ENCODE measurements at places on chromosomes 16 and 17. TPM values are rescaled to one million over a fixed set of nuclear protein-coding genes. Genes with fewer than 3 reads are reported as not detected.

GRCh38 chr17:3879591-3880417, 13.0 kb downstream of the CAMKK1 start:
- DNase-seq: peak; percentile 55

DNA sequence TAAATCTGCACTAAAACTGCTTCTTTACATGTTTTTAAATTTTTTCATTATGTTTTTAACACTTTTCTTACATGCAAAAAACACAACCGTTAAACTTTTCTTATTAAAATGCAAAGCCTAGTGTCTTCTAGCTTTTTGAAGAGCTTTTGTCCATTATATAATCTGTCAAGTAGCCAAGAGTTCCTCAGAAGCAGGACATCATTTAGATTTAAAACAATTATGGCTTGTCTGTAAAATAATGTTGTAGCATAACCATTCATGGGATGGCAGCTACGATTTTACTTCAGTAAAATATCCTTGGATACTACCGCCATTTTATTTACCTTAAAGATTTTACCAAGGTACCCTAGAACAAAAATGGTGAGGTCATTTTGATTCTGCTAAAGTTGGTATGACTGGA, 2.8 kb downstream of the OMG start:
- no peak for DNase-seq

- no peak for DNase-seq
Measured at GRCh38 chr17:48494335-48494734, 36.5 kb downstream of the HOXB1 start.

DNA sequence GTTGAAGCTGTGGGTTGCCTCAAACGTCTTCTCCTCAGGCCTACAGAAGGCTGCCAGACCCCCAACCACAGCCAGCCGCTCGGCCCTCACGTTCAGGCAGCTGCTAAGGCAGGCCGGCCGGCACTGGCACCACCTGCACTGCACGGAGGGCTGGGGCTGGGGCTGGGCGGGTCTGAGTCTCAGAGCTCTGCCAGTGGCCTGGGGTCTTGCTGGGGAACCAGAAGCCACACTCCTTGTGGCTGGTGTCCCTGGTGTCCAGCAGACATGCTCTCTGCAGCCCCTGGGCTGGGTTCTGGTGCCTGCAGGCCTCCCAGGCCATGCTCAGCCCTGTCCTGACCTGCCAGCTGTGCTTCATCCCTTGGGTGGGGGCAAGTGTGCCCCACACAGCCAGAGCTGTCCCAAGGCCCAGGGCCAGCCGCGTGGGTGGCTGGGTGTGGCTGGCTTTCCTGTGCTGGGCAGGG, 42.0 kb downstream of the BAHCC1 start:
- DNase-seq: no peak

TBC1D3L gene
- 6.7 TPM for total RNA-seq

GRCh38 chr17:80264205-80265075, 3.8 kb downstream of the RNF213 start:
- no peak for DNase-seq

ASPSCR1 gene
- total RNA-seq: 25.5 TPM

DNA sequence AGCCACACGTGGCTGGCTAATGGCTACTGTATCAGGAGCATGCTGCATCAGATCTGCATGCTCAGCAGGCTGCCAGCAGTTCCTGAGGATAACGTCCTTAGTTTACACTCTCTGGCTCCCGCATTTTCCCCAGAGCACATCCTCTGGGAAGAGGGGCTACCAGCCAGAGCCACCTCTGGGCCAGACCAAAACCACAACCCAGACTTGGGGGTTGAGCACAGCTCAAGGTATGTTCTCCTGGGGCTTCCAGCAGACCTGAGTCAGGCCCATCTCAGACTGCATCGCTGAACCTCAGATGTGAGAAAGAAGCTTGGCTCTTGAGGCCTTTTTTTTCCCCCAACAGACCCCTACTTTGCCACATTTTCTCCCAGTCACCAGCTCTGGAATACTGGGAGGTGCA, 23.7 kb upstream of the WSCD1 start:
- no peak for DNase-seq

GRCh38 chr17:80195671-80196529, 24.2 kb downstream of the SGSH start:
- DNase-seq: no peak

GRCh38 chr16:521381-522210, 5.9 kb upstream of the CAPN15 start:
- DNase-seq: no peak
